Placental epithelial cell (primary cell): ENCODE measurements at places on chromosomes 3 and 15. TPM values are rescaled to one million over a fixed set of nuclear protein-coding genes. Genes with fewer than 3 reads are reported as not detected.

The DUSP7 gene
- 11.0 and 25.2 TPM in 2 replicates for total RNA-seq

The DPPA2 gene
- total RNA-seq, result not detected in 2 replicates

The WDR72 gene
- not detected in 2 replicates for total RNA-seq

The COL8A1 gene
- 1.6 TPM in 2 replicates for total RNA-seq

The STAC gene
- 0.11 and 0.79 TPM in 2 replicates for total RNA-seq

The CLDN18 gene
- total RNA-seq, result not detected in 2 replicates

The PRR20G gene
- total RNA-seq, result not detected in 2 replicates

The DPP8 gene
- 36.5 and 41.9 TPM in 2 replicates for total RNA-seq

The MUSTN1 gene
- 0.79 TPM in 1 of 2 replicates, not detected in the other for total RNA-seq

The LARP6 gene
- 17.9 and 20.8 TPM in 2 replicates for total RNA-seq

The AADACL2 gene
- not detected in 2 replicates for total RNA-seq

The CLRN1 gene
- total RNA-seq, result not detected in 2 replicates

The PIERCE2 gene
- total RNA-seq, result 0.79 and 2.2 TPM in 2 replicates

The LYZL4 gene
- total RNA-seq, result 0.39 TPM in 1 of 2 replicates, not detected in the other

The LCTL gene
- under 0.01 and 0.43 TPM in 2 replicates for total RNA-seq

The AGTR1 gene
- total RNA-seq, result 0.79 and 29.2 TPM in 2 replicates

The SCN10A gene
- not detected in 2 replicates for total RNA-seq

The COLQ gene
- 0.43 and 2.0 TPM in 2 replicates for total RNA-seq

The TTC23 gene
- total RNA-seq, result 29.3 and 39.3 TPM in 2 replicates

The ATP2B2 gene
- not detected in 2 replicates for total RNA-seq

The ABCC5 gene
- 8.6 and 10.7 TPM in 2 replicates for total RNA-seq

The SKOR1 gene
- 0.22 and 0.79 TPM in 2 replicates for total RNA-seq

The SLC6A20 gene
- total RNA-seq, result not detected in 2 replicates

The BNIP2 gene
- 47.9 and 83.9 TPM in 2 replicates for total RNA-seq

The ZCWPW2 gene
- total RNA-seq, result 0.79 and 1.1 TPM in 2 replicates

The TERC gene
- total RNA-seq, result 334 and 374 TPM in 2 replicates

The NRG4 gene
- total RNA-seq, result 1.6 and 5.1 TPM in 2 replicates

The IMPG2 gene
- total RNA-seq, result 0.22 and 1.2 TPM in 2 replicates

The TLR9 gene
- total RNA-seq, result under 0.01 and 0.11 TPM in 2 replicates

The CTXN2 gene
- total RNA-seq, result not detected in 2 replicates

The RGMA gene
- total RNA-seq, result 0.11 and 0.39 TPM in 2 replicates

The BBS4 gene
- 18.8 and 27.9 TPM in 2 replicates for total RNA-seq

The EIF4E3 gene
- under 0.01 and 0.43 TPM in 2 replicates for total RNA-seq

The MORF4L1 gene
- total RNA-seq, result 490 and 681 TPM in 2 replicates

The C3orf85 gene
- total RNA-seq, result not detected in 2 replicates

The C3orf52 gene
- total RNA-seq, result 23.9 and 34.3 TPM in 2 replicates

The RASSF1 gene
- 13.9 and 22.4 TPM in 2 replicates for total RNA-seq
